ENCODE measurements at places on chromosomes 13 and 19.

DNA sequence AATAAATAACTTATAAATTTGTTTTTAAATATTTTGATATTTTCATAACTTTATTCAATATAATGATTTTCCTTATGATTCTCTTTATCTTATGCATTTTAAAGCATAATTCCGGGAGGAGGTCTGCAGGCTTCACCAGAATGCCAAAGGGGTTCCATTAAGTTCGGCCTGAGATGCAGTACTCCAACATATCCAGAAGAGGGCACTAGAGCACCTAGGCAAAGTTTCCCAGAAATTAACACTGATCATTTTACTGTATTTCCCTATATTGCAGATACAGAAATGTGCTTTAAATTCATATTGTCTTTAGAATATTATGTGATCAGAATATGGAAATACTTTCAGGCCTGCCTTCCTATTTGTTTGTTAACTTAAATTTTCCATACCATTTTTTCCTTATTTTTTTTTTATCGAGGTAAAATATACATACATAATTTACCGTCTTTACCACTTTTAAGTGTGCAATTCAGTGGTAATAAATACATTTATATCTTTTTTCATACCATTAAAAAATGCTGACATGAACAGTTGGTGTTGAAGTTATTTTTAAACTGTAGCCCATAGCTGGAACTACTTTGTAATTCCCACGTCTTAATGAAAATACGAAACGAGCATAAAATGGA is 58.9 kb upstream of the TM9SF2 start:
- no peak overlapping the region for H3K4me3 ChIP-seq
- H3K36me3 ChIP-seq = no peaks in the 10 kb centered on the region
- H3K27ac ChIP-seq = no peak overlapping the region
- H3K4me1 ChIP-seq = no peaks in the 10 kb centered on the region
- H3K27me3 ChIP-seq = no peaks in the 10 kb centered on the region
- DNase-seq = peak; percentile 68

GRCh38 chr19:17097593-17098126 is 22.1 kb downstream of the MYO9B start:
- peak; percentile 68 for DNase-seq
- peak overlapping the region; percentile 77 for H3K27ac ChIP-seq
- H3K4me3 ChIP-seq = no peak overlapping the region

GRCh38 chr19:7521551-7522071 is 813 bp upstream of the MCOLN1 start:
- no peaks in the 10 kb centered on the region for H3K27me3 ChIP-seq
- DNase-seq = no peak
- peaks cover 2% of the 10 kb centered on the region for H3K36me3 ChIP-seq

DNA sequence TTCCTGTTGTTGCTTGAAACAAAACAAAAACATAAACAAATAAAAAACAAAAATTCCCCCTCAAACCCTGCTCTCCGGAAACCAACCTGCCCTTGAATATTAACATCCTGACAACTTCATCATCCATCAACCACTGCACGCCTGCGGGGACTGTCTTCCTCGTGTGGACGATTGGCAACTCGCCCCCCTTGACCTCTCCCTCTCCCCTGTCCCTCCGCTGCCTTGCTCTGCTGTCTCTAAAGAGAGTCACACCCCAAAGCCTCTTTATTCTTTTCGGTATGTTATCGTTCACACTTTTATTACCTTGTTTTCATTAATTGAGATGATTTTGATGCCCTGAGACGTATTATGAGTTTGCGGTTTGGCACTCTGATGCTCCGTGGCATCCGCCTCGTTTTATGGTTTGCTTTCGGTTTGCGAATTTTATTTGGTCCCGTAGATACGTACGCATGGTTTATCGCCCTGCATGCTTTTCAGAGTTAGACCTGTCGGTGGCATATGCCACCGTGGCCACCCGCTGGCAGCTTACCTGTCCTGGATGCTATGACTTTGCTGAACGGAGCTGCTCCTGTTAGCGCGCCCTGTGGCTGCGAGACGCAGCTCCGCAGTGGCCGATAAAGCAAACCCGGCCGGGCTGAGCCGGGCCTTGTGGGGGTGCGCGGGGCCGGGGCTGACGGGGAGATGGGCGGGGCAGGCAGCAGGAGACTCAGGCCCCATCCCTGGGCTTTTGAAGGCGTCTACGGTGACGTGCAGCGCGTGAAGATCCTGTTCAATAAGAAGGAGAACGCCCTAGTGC is 10.6 kb downstream of the PTBP1 start:
- H3K4me1 ChIP-seq = peaks cover 2% of the 10 kb centered on the region
- no peak for DNase-seq
- H3K27ac ChIP-seq = no peak overlapping the region
- H3K4me3 ChIP-seq = no peak overlapping the region

- H3K36me3 ChIP-seq = no peaks in the 10 kb centered on the region
- no peak overlapping the region for H3K27ac ChIP-seq
- no peaks in the 10 kb centered on the region for H3K27me3 ChIP-seq
- no peak overlapping the region for H3K4me3 ChIP-seq
These were observed 52.9 kb downstream of the SLC7A9 start for GRCh38 chr19:32816555-32817099.

- no peaks in the 10 kb centered on the region for H3K27me3 ChIP-seq
- H3K4me3 ChIP-seq = no peak overlapping the region
- no peak for DNase-seq
- H3K4me1 ChIP-seq = no peaks in the 10 kb centered on the region
These were observed 42.2 kb upstream of the MRI1 start for GRCh38 chr19:13722146-13722545.

DNA sequence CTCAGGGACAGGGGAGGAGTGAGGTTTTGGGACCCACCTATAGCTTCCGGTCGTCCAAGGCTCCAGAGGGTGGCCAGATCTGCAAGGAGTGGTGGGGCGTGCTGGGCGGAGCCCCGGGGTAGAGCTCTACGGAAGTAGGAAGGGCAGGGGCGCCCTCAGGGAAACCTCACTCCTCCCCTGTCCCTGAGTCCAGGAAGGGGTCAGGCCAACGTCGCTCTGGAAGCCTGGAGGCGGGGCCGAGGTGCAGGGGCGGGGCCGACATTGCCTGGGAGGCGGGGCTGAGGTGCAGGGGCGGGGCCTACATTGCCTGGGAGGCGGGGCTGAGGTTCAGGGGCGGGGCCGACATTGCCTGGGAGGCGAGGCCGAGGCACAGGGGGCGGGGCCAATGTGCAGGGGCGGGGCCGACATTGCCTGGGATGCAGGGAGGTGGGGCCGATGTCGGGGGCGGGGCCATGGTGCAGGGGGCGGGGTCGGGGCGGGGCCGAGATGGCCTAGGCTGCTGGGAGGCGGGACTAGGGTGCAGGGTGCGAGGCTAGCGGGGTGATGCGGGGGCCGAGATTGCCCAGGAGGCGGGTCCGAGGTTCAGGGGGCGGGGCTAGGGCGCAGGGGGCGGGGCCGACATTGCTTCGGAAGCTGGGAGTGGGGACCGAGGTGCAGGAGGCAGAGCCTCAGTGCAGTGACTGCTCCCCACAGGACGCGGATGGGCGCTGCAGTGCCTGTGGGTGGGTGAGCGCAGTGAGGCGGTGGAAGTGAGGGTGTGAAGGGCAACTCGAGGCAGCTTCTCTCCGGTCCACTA is 4.9 kb upstream of the PALM start:
- no peak overlapping the region for H3K4me3 ChIP-seq
- H3K36me3 ChIP-seq = no peaks in the 10 kb centered on the region
- DNase-seq = peak; percentile 73
- H3K27me3 ChIP-seq = no peaks in the 10 kb centered on the region
- no peaks in the 10 kb centered on the region for H3K4me1 ChIP-seq
- no peak overlapping the region for H3K27ac ChIP-seq

GRCh38 chr13:47190696-47191305 is 293.9 kb upstream of the HTR2A start:
- H3K4me3 ChIP-seq = no peak overlapping the region
- H3K4me1 ChIP-seq = no peaks in the 10 kb centered on the region
- H3K27ac ChIP-seq = no peak overlapping the region
- no peaks in the 10 kb centered on the region for H3K36me3 ChIP-seq
- no peak for DNase-seq

GRCh38 chr13:32642316-32642715 is 56.1 kb downstream of the PDS5B start:
- H3K4me1 ChIP-seq = peaks cover 6% of the 10 kb centered on the region
- no peaks in the 10 kb centered on the region for H3K36me3 ChIP-seq
- DNase-seq = no peak
- no peak overlapping the region for H3K4me3 ChIP-seq

DNA sequence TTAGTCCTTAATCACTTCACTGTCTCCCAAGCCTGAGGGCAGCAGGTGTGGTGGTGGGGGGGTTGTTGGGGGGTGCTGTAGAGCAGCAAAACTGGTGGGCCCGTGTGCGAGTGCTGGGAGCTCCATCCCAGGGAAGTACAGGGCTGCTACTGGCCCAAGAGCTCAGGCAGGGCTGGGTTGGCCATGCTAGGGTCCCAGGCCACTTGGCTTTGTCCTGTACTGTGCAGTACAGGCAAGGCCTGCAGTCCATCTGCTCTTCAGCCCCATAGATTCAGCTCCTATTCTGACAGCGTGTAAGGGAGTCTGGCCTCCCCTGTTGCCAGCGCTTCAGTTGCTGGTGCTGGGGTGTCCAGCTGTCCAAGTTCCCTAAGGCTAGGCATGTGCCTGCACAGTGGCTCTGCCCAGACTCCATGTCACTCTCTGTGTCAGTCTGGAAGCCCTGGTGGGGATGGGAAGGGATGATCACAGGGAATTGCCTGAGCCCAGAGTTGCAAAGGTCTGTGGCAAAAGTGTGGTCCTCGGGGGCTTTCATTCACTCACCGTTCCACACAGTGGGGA is 1261.7 kb downstream of the EFNB2 start:
- DNase-seq = no peak
- no peaks in the 10 kb centered on the region for H3K36me3 ChIP-seq
- H3K4me3 ChIP-seq = no peak overlapping the region

DNA sequence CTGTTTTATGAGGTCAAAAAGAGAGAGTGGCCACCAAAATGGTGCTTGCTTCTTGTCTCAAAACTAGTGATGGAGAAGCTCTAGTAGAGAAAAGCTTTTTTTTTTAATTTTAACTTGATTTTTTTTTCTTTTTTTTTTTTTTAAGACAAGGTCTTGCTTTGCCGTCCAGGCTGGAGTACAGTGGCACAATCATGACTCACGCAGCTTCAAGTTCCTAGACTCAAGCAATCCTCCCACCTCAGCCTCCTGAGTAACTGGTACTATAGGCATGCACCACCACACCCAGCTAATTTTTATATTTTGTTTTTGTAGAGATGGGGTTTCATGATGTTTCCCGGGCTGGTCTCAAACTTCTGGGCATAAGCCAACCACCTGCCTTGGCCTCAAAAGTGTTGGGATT is 279.0 kb downstream of the TBC1D4 start:
- no peak overlapping the region for H3K4me3 ChIP-seq
- no peaks in the 10 kb centered on the region for H3K36me3 ChIP-seq
- H3K27me3 ChIP-seq = no peaks in the 10 kb centered on the region
- no peak overlapping the region for H3K27ac ChIP-seq
- H3K4me1 ChIP-seq = no peaks in the 10 kb centered on the region
- DNase-seq = no peak

DNA sequence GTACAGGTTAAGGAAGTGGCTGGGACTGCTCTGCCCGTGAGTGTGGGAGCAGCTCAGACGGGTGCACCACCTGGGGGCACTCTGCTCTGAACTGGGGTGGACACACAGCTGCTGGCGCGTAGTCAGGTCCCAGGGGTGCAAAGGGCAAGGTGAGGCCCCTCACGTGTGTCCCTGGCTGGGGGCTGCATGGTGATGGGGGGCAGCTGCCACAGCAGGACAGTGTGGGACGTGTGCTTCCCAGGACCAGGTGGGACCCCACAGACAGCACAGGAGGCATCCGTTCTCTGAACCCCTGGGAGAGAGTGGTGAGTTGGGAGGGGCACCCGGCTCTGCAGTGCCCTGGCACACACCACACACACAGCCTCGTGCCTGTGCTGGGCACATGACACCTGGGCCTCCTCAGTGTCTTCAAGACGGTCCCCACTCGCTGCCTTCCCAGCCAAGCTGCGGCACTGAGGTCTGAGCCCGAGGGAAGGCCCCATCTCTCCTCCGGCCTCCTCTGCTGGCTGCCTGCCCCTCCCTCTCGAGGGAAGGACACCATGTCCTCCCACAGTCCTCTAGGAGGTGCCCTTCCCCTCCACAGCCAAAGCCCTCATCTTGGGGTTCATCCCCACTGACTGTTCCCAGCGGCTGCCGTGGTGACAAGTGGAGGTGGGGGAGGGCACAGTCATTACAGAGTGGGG is 24.7 kb downstream of the CILP2 start:
- no peaks in the 10 kb centered on the region for H3K36me3 ChIP-seq
- no peaks in the 10 kb centered on the region for H3K27me3 ChIP-seq
- H3K4me1 ChIP-seq = no peaks in the 10 kb centered on the region
- no peak overlapping the region for H3K27ac ChIP-seq
- DNase-seq = no peak

- no peaks in the 10 kb centered on the region for H3K27me3 ChIP-seq
- no peaks in the 10 kb centered on the region for H3K4me1 ChIP-seq
- no peak overlapping the region for H3K4me3 ChIP-seq
- no peaks in the 10 kb centered on the region for H3K36me3 ChIP-seq
- DNase-seq = no peak
- H3K27ac ChIP-seq = no peak overlapping the region
These were observed 1262.7 kb upstream of the MIR17HG start for GRCh38 chr13:90084684-90085290.

DNA sequence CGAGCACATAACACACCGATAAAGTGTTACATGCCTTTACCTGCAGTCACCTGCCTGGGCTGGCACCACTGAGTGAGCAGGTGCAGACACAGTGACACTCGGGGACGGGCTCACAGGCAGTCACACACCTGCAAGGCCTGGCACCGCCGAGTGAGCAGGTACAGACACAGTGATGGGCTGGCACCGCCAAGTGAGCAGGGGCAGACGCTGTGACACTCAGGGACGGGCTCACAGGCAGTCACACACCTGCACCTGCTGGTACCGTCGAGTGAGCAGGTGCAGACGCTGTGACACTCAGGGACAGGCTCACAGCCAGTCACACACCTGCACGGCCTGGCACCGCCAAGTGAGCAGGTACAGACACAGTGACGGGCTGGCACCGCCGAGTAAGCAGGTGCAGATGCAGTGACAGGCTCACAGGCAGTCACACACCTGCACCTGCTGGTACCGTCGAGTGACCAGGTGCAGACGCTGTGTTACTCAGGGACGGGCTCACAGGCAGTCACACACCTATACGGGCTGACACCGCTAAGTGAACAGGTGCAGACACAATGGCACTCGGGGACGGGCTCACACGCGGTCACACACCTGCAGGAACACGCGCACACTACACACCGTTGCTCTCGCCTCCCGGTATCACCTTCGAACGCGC is 470 bp downstream of the ZNF835 start:
- H3K27me3 ChIP-seq = no peaks in the 10 kb centered on the region
- no peaks in the 10 kb centered on the region for H3K4me1 ChIP-seq
- no peaks in the 10 kb centered on the region for H3K36me3 ChIP-seq
- DNase-seq = no peak

DNA sequence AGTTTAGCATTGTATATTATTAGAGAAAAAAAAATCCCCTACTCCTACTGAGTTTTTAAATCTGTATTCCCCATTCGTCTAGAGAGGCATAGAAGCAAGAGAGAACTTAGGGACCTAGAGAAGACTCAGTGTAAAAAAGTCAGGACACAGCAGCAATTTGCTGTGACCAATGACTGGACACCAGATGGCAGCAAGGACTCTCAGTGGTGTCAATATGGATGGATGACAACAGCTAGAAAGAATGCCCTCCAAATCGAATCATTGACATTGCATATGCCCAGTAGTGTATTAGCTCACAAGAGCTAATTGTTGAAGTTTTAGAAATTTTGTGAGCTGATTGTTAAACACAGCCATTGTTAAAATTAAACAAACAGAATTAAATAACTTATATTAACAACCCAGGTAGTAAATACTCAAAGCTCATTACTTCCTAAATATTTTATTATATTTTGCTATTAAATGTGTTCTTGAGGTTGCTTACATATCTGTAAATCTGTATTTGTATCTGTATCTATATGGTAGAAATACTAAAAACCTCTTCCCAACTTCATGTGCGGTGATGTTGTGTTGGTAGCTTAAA is 43.9 kb downstream of the SIAH3 start:
- no peaks in the 10 kb centered on the region for H3K27me3 ChIP-seq
- H3K4me1 ChIP-seq = peaks cover 12% of the 10 kb centered on the region
- peak; percentile 66 for DNase-seq
- H3K4me3 ChIP-seq = no peak overlapping the region
- H3K27ac ChIP-seq = no peak overlapping the region
